ENCODE measurements at places on chromosomes 7 and 10.

- DNase-seq, result no peak
Measured at GRCh38 chr7:157177983-157178381, 39.3 kb downstream of the UBE3C start.

- no peak for DNase-seq
Measured at GRCh38 chr7:39952803-39953202, 2.7 kb downstream of the CDK13 start.

DNA sequence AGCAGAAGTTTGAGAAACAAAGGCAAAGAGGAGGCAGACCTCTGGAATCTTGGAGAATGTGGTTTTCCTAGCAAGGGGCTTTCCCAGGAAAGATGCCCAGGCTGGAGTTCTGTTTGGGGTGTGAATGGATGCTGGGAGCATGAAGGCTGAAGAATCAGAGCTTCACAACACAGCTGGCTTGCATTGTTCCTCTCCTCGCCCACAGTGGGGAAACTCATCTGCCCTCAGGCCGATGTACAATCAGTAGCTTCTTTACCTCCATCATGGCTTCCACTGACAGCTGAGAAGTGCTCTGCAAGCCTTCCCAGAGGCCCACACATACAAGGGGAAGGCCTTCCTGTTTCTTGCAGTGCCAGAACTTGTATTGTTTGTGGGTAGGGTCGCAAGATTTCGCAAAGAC lies 90.8 kb upstream of the HECTD2 start:
- no peak for DNase-seq

DNA sequence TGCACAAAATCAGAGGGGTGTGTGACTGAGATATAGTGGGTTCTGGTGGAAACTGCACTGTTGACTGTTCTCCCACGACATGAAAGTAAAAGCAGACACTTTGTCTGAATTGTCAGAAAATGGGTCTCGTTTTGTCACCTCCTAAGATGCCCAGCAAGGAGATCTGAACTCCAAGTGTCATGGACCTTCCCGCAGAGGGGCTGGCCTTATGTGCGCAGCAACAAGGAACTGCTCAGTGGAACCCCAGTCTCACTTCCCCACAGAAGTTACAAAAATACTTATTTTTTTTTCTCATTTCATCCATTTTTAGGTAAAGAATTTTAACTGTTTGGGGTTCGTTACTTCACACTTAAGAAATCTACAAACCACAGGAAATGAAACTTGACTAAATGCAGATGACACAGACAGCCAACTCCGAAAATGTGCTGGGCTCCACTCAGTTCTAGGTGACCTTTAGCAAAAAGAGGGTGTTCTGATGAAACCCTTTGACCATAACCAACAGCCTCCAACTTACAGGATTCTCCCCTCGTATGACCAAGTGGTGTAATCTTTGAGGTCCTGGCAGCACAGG lies 115.0 kb downstream of the FAM107B start:
- DNase-seq, result peak; percentile 70

- no peak for DNase-seq
Measured at GRCh38 chr10:90929179-90929578, 8.3 kb upstream of the ANKRD1 start.

DNA sequence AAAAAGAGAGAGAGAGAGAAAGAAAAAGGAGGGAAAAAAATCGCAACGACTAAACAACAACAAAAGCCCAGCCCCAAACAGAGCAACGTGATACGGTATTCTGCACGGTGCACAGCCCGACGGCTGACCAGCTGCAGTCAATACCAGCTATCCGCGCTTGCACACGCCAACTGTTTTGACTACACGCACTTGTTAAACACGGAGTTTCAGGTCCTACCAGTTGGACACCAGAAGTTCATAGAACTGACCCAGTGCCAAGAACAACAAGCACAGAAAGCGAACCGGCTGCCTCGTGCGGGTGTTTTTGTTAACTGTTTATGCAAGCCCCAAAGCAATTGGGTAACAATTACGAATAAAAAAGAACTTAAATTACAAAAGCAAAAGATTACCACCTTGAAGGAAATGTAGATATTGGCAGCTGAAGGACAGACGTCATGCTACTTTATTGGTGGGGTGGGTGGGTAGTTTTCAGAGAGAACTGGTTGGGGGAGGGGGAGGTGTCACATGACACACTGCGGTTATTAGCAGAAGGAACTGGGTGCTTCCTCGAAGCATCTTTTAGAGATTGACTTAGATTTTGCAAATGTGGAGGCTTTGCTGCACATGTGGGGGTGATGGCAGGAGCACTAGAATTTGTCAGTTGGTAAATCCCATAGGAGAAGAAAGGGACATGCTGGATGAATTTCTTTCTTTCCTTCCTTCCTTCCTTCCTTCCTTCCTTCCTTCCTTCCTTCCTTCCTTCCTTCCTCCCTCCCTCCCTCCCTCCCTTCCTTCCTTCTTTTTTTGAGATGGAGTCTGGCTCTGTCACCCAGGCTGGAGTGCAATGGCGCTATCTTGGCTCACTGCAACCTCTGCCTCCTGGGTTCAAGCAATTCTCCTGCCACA lies 110.6 kb upstream of the EFCAB10 start:
- DNase-seq, result peak; percentile 87

- DNase-seq, result no peak
Measured at GRCh38 chr7:134284952-134285351, 31.8 kb downstream of the SLC35B4 start.

DNA sequence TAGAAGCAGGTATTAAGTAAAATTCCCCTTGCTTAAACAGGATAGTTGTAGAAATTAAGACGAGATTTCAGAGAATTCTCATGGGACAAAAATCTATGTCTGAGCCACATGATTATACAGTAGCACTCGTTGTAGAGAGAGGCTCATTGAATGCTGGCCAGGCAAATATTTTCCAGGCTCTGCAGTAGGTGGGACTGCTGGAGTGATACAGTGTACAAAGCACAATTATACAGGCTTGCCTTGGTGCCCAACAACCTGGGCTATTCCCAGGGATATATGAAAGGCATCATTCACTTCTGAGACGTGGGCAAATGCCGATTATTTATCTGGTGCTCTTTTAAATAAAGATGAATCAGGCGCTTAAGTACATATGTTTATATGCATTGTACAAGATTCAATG lies 380.6 kb downstream of the PHTF2 start:
- no peak for DNase-seq

DNA sequence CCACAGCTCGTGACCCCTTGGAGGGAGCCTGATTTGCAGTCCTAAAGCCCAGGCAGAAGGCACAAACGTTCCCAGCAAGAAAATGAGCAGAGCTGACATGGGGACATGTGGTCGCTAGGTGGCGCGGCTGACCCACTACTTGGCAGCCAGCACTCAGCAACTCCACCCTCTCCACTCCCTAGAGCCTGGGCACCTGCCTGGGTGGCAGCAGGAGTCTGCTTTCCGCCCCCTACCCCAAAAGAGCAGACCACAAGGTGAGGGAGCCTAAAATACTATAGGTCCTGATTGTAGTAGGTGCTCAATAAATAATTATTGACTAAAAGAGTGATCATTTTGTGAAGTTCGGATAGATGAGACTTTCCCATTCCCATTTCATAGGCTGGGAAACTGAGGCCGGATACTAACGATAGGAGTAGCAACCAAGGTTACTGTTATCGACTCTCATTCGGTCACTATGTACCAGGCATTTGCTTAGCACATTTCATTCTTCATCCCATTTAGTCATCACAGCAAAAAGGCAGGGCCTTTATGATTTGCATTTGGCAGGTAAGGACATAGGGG lies 57.4 kb downstream of the NEUROG3 start:
- peak; percentile 76 for DNase-seq

GRCh38 chr10:64369885-64370773 lies 848.9 kb downstream of the REEP3 start:
- DNase-seq, result no peak

GRCh38 chr10:69835875-69836730 lies 34.4 kb downstream of the COL13A1 start:
- no peak for DNase-seq

- DNase-seq, result no peak
Measured at GRCh38 chr10:86024281-86025041, 342.1 kb downstream of the GRID1 start.

DNA sequence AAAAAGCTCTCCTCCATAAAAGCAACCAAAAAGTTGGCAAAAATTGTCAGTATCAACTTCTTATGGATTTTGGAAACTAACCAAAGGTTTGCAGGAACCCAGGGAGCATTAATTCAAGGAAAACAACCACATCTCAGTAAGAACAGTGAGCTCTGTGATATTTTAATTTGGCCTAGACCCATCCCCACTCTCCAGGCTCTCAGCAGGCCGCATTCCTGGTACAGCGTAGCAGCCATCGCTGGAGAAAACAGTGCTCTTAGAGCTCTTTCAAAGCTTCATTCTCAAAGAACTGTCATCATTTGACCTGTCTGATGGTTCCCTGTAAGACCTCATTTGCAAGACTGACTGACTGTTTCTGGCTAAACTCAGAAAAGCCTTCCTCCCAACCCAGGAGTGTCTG lies 81.9 kb downstream of the NUDCD3 start:
- no peak for DNase-seq

DNA sequence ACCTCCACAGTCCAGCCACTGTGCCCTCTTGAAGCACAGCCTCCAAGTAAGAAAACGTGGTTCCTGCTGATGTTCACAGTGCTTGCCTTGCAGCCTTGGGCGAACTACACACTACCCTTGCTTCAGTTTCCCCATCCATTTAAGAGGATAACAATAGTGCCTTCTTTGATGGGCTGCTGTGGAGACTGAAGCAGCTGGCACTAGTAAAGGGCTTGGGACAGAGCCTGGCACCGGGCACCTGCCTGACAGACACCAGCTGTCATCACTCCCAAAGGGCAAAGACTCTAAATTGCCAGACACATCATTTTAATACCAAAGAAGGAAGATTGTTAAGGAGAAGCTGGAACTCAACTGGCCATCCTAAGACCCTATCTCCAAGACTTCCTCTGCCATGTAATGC lies 3.1 kb upstream of the C10orf90 start:
- no peak for DNase-seq

DNA sequence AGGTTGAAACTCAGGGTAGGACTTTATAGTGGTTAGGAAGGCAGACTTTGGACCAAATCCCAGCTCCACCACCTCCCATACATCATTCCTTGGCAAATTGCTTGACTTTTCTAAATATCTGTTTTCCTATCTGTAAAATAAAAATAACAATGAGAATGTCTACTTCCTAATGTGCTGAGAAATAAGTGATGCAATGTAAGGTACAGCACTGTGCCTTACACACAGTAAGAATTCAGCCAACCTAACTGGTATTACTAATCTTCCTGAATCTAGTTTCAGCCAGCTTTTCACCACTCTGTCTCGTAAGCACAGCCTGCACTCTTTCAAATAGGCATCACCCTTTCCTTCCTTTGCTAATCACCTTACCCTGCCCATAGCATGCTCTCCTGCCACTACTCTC lies 9.7 kb downstream of the PRLHR start:
- DNase-seq, result no peak

GRCh38 chr10:62388328-62388727 lies 14.2 kb downstream of the ZNF365 start:
- no peak for DNase-seq

- DNase-seq, result no peak
Measured at GRCh38 chr7:112152186-112152585, 54.0 kb downstream of the DOCK4 start.

GRCh38 chr7:102967798-102968197 lies 55.0 kb downstream of the LRRC17 start:
- no peak for DNase-seq

DNA sequence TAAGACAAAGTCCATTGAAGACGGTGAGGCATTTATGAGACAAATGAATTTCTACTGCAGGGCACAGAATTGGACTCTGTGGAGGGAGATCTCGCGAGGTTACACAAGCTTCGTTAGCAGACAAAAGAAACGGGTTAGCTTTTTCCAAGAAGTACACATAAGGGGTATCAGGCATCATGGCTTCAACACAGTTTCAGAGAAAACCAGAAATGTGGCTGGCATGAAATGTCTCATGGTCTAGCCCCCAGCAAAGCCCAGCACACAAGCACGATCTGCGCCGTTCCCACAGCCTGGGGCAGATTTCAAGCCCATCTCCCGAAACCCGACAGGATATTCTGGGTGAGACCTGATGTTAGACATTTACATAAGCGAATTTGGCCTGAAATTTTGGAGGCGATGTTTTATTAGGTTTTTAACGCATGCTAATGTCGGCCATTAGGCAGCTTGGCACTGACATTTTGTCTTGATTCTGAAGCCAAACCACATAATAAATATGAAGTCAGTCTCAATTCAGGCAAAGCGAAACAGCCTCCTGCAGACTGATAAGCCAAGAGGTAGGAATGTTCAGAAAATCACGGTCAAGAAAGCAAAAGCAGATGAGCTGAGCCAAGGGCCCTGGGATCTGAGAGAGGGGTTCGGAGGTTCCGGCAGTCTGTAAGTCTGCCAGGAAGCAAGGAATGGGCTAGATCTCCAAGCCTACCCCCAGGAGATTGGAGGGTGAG lies 240.5 kb downstream of the PRPF18 start:
- no peak for DNase-seq

DNA sequence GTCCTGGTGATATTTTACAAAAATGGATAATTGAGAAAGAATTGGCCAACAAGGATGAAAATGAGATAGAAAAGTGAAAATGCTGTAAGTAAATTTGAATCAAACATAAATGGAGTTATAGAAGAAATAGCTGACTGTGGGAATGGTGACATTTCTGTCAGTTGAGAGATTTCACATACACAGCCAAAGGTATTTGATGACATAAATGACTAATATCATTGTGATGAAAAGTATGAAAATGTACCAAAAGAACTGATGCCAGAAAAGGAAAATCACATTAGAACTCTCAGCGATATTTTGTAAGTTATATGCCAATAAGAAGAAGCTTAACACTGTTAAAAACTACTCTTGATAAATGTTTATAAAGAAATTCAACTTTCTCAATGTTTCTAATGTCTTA lies 54.9 kb downstream of the TFPI2 start:
- no peak for DNase-seq

- no peak for DNase-seq
Measured at GRCh38 chr10:47079204-47079580, 168.0 kb downstream of the PTPN20 start.

DNA sequence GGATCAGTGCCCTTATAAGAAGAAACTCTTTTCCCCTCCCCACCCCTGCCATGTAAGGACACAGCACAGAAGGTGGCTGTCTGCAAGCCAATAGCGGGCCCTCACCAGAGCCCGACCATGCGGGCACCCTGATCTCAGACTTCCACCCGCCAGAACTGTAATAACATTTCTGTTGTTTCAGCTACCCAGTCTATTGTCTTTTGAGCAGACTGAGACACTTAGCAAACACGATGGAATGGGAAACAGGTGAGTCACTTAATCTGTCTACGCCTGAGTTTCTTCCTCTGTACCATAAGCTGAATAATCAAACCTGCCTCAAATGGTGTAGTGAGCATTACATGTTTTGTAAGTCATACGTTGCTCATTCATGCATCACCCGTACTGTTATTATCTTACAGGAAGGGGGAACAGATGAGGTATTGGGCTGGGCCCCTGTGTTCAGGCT lies 58.2 kb downstream of the STRA8 start:
- no peak for DNase-seq

DNA sequence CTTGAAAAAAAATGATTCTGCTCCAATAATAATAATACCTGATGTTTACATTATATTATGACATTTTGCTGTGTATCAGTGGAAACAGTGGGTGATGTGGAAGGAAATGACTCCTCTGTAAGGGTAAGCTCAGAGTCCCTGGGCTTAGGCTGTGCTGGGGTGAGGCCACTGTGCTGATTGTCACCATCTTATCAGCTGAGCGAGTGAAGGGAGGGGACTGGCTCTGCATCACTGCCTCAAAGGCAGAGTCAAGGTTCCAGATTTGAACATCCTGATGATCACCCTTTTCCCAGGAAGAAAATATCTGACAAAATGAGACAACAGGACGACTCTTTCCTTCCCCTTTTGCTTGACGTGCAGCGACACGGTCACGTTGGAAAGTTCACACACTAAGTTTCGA lies 24.0 kb upstream of the HABP2 start:
- no peak for DNase-seq

GRCh38 chr7:1940402-1940786 lies 270.3 kb downstream of the ELFN1 start:
- peak; percentile 91 for DNase-seq

All from CD4-positive, alpha-beta T cell treated with Interleukin-15 for 4 hours (primary cell).